Tibial nerve (tissue), 4 donors: ENCODE measurements at places on chromosomes 6 and 20.

DNA sequence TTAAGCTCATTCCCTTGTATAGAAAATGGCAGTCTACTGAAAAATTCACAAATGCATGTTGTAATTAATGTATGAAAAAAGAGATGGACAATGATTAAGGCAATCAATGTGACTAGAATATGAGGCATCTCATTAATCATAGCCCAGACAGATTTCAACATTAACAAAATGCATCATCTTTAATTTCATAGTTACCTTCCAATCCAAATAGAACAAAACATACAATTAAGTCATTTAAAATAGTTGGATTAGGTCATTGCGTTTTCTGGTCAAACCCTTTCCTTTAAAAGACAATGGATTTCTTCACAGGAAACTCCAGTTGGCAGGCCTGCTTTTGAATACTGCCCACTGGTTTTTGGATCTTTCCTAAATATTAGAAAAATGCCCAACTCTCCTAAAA is 203.9 kb downstream of the HAO1 start:
- H3K36me3 ChIP-seq: no peaks in the 10 kb centered on the region
- H3K4me3 ChIP-seq: no peak overlapping the region

DNA sequence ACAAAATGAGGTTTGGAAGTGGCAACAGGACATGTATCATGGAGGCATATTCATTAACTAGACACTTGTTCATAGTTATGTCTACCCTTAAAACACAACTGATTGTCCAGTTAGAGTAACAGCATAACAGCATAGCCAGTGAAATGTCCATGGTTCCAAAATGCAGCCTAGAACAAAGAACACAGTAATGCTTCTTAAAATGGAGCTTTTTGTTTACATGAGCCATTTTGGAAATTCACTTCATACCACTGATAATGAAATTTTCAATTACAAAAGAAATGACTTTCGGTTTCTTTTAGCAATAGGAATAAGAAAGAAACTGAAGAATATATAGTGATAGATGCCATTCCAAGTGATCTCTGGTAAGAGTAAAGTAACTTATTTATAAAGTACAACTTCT is 111.1 kb upstream of the DST start:
- H3K4me3 ChIP-seq: no peak overlapping the region
- DNase-seq: no peak
- H3K4me1 ChIP-seq: peaks cover 46% of the 10 kb centered on the region
- H3K36me3 ChIP-seq: no peaks in the 10 kb centered on the region
- peak overlapping the region; percentile 82 for H3K27ac ChIP-seq
- no peaks in the 10 kb centered on the region for H3K27me3 ChIP-seq

GRCh38 chr6:154721460-154721859 is 11.8 kb upstream of the SCAF8 start:
- no peaks in the 10 kb centered on the region for H3K4me1 ChIP-seq
- no peaks in the 10 kb centered on the region for H3K27me3 ChIP-seq
- no peak overlapping the region for H3K4me3 ChIP-seq
- H3K27ac ChIP-seq: no peak overlapping the region
- H3K36me3 ChIP-seq: no peaks in the 10 kb centered on the region

- DNase-seq: no peak
- no peak overlapping the region for H3K27ac ChIP-seq
- no peaks in the 10 kb centered on the region for H3K36me3 ChIP-seq
- no peaks in the 10 kb centered on the region for H3K27me3 ChIP-seq
These were observed 87.0 kb upstream of the B3GAT2 start for GRCh38 chr6:71043902-71044301.

DNA sequence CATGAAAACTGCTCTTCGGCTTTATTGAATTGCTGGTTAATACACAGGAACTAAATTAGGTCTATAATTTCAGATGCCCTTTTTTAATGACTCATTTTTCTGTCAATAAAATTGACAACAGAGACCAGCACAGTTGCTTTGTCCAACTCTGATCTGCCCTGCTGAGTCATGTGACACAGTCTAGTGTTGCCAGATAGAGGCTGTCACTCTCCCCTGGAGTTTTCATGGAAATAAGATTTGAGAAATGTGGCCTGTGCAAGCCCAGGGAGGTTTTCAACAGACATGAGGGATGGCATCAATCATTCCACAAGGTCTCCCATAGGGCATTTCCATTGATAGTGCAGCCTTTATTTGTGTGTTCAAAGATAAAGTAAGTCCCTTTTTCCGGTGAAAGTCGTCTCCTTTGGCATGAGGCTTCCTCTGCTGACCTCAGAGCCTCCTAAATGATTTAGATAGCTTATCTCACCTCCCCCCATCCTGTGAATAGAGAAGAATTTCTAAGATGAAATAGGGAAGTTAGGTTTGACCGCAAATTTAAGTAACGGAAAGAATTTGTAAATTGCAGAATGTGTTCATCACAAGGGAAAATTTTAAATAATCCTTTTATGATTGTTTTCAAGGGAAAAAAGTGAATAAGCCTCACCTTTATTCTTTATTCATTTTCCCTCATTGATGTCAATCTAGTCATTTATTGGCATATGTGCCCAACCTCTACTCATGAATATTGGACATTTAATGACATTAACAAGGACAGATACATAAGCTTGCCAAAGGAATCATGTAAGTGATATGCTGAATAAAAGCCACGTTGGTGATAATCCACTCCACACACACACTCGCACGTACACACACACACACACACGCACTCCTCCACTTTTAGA is 277.7 kb downstream of the ADGB start:
- H3K36me3 ChIP-seq: no peaks in the 10 kb centered on the region
- H3K4me1 ChIP-seq: peaks cover 8% of the 10 kb centered on the region
- DNase-seq: no peak
- H3K4me3 ChIP-seq: no peak overlapping the region

DNA sequence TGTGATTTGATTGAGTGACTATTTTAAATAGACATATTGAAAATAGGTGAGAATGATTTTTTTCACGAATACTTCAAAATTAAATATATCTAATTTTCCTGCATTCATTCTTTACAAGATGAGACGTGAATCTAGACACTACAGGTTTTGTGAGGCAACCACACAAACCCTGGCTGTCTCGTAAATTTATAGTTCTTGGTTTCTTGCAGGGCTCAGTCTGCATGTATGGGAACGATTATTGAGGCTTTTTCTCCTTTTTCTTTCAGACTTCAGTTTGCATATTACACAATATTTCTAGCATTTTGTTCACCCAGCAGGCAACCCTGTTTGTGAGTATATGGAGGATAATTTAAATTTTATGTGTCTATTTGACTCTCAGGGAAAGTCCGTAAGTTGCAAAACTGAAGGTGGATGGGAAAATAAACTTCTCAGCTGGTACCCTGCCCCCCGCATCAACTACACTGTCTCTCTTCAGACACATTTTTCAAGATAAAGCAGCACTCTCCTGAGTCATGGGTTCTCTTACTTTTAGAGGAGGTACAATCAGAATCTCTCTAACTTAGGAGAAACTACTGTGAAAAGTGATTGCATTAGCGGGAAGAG is 1349.3 kb downstream of the GRIK2 start:
- no peaks in the 10 kb centered on the region for H3K27me3 ChIP-seq

GRCh38 chr6:11878735-11879134 is 100.1 kb upstream of the ADTRP start:
- no peak overlapping the region for H3K4me3 ChIP-seq
- H3K4me1 ChIP-seq: no peaks in the 10 kb centered on the region
- no peaks in the 10 kb centered on the region for H3K36me3 ChIP-seq
- no peaks in the 10 kb centered on the region for H3K27me3 ChIP-seq

GRCh38 chr20:46838011-46838410 is 56.6 kb upstream of the EYA2 start:
- H3K4me1 ChIP-seq: peaks cover 5% of the 10 kb centered on the region
- no peak overlapping the region for H3K4me3 ChIP-seq
- no peak overlapping the region for H3K27ac ChIP-seq
- DNase-seq: no peak
- no peaks in the 10 kb centered on the region for H3K36me3 ChIP-seq

- no peaks in the 10 kb centered on the region for H3K4me1 ChIP-seq
- H3K4me3 ChIP-seq: no peak overlapping the region
- peak overlapping the region; percentile 5 for H3K27ac ChIP-seq
- H3K36me3 ChIP-seq: no peaks in the 10 kb centered on the region
- no peaks in the 10 kb centered on the region for H3K27me3 ChIP-seq
These were observed 65.3 kb upstream of the SNX9 start for GRCh38 chr6:157757430-157758403.

- no peak overlapping the region for H3K4me3 ChIP-seq
- H3K4me1 ChIP-seq: no peaks in the 10 kb centered on the region
- DNase-seq: no peak
- H3K27ac ChIP-seq: no peak overlapping the region
These were observed 23.6 kb upstream of the ANKRD60 start for GRCh38 chr20:58251979-58252591.

GRCh38 chr20:51536116-51537069 is 6.1 kb downstream of the NFATC2 start:
- H3K4me3 ChIP-seq: no peak overlapping the region
- DNase-seq: no peak
- H3K27me3 ChIP-seq: no peaks in the 10 kb centered on the region
- peaks cover 38% of the 10 kb centered on the region for H3K4me1 ChIP-seq
- peaks cover 9% of the 10 kb centered on the region for H3K36me3 ChIP-seq
- H3K27ac ChIP-seq: no peak overlapping the region

DNA sequence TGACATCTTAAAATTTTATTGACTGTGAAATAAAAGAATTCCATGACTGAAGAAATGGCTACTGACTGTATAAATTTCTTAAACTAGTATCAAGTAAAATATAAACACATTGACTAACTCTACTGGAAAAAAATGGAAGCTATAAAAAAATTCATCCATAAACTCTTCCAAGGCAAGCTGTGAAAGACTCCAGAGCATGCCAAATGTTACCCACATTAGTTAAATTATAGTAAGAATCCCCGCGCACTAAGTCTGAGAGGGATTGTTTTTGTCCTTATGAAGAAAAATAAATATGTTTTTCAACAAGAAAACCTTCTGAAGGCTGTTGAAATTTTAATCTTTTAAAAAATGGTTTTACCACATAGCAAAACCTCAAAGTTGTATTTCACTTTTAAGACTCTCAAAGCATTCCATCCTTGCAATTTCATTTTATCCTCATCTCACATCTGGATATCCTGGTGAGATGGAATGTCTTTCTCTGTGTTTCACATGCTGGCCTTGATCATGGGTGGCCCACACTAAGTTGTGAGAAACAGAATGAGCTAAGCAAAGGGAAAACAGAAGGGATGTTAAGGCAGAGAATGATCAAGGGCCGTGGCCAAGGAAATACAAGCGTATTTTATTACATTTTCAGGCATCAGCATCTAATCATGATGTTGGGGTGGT is 732.5 kb downstream of the KIF16B start:
- no peak overlapping the region for H3K4me3 ChIP-seq
- H3K27me3 ChIP-seq: no peaks in the 10 kb centered on the region
- H3K27ac ChIP-seq: no peak overlapping the region
- no peaks in the 10 kb centered on the region for H3K4me1 ChIP-seq
- DNase-seq: no peak

GRCh38 chr6:72286911-72287311 is 335.0 kb upstream of the KCNQ5 start:
- H3K27ac ChIP-seq: no peak overlapping the region
- no peak overlapping the region for H3K4me3 ChIP-seq
- DNase-seq: no peak

DNA sequence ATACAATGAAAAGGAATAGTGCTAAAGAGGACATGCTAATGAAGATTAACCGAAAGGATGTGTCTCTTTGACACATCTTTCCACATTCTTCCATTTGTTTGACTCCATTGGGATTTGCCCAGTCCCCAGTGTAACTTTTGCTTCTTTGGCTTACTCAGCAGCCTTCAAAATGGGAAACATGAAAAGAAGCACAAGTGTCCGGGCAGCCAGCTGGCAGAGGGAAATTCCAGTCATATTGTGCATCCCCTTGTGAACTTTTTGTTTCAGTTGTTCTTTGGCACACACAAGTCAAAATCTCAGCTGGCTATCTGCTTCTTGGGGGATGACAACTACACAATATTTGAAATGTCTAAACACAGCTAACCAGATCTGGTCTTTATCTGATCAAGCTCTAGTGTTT is 157.4 kb downstream of the OGFRL1 start:
- no peaks in the 10 kb centered on the region for H3K36me3 ChIP-seq
- H3K27me3 ChIP-seq: no peaks in the 10 kb centered on the region
- H3K27ac ChIP-seq: peak overlapping the region; percentile 78

DNA sequence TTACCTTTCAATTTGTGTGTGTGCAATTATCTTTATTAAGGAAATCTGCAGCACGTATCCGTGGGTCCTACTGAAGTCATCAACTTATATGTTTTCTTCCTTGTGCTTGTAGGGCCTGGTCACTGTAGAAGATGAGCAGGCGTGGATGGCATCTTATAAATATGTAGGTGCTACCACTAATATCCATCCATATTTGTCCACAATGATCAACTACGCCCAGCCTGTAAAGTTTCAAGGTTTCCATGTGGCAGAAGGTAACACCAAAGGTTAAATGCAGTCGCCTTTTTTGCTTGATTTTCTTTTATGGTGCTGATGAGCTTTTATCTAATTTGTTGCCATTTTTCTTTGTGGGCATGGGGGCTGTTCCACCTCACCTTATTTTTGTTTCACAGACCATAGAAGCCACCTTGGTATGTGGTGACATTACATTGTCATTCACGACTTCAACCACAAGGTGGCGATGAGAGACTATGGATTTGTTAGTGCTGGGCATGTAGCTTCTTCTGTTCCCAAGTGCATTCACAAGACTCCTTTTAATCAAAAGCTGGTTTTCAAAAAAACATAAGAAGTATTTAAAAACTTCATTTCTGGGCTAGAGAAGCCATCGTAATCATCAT is 106.5 kb upstream of the LAMP5 start:
- H3K36me3 ChIP-seq: no peaks in the 10 kb centered on the region
- peak; percentile 91 for DNase-seq
- H3K27me3 ChIP-seq: no peaks in the 10 kb centered on the region
- no peaks in the 10 kb centered on the region for H3K4me1 ChIP-seq

- no peak overlapping the region for H3K4me3 ChIP-seq
- no peak overlapping the region for H3K27ac ChIP-seq
These were observed 275.1 kb downstream of the GRIK2 start for GRCh38 chr6:101668496-101669030.

- no peaks in the 10 kb centered on the region for H3K4me1 ChIP-seq
- H3K4me3 ChIP-seq: no peak overlapping the region
- no peak overlapping the region for H3K27ac ChIP-seq
- DNase-seq: no peak
- no peaks in the 10 kb centered on the region for H3K27me3 ChIP-seq
These were observed 14.6 kb downstream of the SYNJ2 start for GRCh38 chr6:157996201-157996712.

GRCh38 chr6:23591761-23592160 is 534.3 kb upstream of the NRSN1 start:
- no peak for DNase-seq
- no peak overlapping the region for H3K4me3 ChIP-seq
- no peak overlapping the region for H3K27ac ChIP-seq
- no peaks in the 10 kb centered on the region for H3K36me3 ChIP-seq

- no peak for DNase-seq
- H3K27me3 ChIP-seq: no peaks in the 10 kb centered on the region
These were observed 10.8 kb downstream of the SENP6 start for GRCh38 chr6:75612434-75612833.

GRCh38 chr6:114051031-114051430 is 80.1 kb upstream of the HDAC2 start:
- H3K4me1 ChIP-seq: no peaks in the 10 kb centered on the region
- H3K27ac ChIP-seq: no peak overlapping the region
- no peaks in the 10 kb centered on the region for H3K27me3 ChIP-seq
- DNase-seq: no peak
- H3K36me3 ChIP-seq: no peaks in the 10 kb centered on the region
- no peak overlapping the region for H3K4me3 ChIP-seq
